Stimulated activated CD4-positive, alpha-beta T cell treated with anti-CD3 and anti-CD28 coated beads, TNF-alpha, amount 100 ng/mL, for 48 hours (primary cell): ENCODE measurements at places on chromosomes 7 and 10.

DNA sequence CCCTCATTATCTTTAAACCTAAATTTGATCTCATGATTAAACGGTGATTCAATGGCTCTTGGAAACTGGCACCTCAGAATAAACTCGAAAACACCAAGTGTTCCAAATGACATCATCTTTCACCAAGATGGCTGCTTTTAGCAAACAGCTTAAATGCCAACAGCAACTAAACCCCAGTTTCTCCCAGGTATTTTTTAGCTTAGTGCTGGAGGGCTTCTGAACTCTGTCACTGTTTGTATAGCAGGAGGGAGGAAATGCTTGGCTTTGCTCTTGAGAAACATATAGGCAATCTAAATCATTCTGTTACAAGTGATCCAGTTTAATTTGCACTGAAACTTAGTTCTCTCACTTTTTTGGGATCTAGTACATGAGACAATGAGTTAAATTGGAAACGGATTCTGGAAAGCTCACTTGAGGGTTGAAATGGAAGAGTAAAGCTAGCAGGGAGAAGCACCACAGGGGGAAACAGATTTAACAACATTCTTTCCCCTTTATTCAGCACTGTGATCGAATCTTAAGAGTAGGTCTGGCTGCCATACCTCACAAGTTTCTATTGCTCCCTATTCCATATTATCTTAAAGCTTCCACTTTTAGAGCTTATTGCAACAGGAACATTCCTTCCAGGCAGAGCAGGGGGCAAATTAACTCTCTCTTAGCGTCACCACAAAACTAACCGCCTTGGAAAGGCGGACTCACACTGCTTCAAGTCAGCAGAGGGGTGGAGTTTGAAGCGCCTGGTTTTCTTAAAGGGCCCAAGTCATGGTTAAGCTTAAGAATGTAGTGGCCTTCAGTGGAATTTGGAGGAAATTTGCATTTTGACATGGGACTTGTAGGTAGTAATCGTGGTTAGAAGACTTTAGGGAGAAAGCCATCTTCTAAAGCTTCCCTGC, 1.8 kb upstream of the CCDC6 start:
- DNase-seq: peak; percentile 21

DNA sequence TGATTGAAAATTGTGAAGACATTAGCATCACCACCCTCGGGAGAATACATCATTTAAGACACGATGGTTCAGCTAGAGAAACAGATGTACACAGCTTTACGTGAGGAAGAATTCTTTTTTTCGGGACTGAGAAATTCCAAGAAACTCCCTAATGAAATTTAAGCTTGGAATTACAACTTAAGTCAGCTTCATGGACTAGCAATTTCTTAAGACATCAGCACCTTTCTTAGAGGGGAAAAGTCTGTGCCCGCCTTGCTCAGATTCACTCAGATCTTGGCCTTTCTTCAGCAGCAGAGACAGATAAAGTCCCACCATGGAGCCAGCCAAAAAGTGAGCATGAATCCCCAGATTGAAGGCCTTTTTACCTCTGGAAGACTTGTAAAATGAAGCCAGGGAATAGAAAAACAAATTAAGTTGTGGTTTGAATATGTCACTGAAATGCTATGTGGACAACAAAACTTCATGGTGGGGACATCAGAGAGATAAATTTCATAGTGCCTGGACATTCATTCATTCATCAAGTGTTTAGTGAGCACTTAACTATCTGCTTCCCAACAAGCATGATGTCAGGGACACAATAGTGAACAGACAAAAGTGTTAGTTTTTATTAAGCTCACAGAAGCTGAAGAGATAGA, 32.1 kb downstream of the PRKG1 start:
- DNase-seq: no peak

DNA sequence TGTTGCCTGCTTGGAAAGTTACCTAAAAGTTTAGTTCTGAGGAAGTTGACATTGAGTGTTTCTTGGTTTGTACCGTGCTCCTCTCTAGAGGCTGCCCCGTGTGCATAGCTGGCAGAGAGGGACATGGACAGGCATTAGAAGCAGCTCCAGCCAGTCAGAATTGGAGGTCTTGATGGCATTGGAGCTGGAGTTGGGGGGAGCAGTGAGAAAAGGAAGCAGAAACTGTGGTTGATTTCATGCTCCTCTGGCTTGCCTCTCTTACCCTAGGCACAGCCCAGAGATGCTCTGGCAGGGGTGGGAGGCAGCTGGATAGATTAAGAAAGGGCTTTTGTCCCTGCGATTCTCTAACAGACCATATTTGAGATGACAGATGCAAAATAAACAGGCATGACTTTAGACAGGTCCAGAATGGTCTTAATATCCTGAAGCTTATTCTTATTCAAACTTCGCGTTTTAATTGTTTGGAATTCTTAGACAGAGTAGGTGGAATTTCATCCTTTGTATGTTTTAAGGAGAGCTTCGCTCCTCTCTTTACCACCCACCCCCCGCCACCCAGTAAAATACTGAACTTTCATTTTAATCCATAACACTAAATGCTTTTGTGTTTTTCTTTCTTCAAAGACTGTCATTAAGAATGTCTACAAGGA, 73.5 kb upstream of the GLCCI1 start:
- no peak for DNase-seq

GRCh38 chr10:3476186-3476585, 303.6 kb upstream of the PITRM1 start:
- no peak for DNase-seq

- DNase-seq: no peak
Measured at GRCh38 chr7:151821226-151821625, 55.7 kb downstream of the PRKAG2 start.

- no peak for DNase-seq
Measured at GRCh38 chr10:45640941-45641340, 31.6 kb downstream of the ZFAND4 start.

DNA sequence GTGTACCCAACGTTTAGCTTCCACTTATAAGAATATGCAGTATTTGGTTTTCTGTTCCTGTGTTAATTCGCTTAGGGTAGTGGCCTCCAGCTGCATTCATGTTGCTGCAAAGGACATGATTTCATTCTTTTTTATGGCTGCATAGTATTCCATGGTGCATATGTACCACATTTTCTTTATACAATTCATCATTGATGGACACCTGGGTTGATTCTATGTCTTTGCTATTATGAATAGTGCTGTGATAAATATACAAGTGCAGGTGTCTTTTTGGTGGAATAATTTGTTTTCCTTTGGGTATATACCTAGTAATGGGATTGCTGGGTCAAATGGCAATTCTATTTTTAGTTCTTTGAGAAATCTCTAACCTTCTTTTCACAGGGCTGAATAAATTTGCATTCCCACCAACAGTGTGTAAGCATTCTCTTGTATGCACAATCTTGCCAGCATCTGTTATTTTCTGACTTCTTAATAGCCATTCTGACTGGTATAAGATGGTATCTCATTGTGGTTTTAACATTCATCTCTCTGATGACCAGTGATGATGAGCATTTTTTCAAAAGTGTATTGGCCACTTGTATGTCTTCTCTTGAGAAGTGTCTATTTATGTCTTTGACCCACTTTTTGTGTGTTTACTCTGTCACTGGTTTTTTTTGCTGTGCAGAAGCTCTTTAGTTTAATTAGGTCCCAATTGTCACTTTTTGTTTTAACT, 72.5 kb upstream of the CC2D2B start:
- no peak for DNase-seq

DNA sequence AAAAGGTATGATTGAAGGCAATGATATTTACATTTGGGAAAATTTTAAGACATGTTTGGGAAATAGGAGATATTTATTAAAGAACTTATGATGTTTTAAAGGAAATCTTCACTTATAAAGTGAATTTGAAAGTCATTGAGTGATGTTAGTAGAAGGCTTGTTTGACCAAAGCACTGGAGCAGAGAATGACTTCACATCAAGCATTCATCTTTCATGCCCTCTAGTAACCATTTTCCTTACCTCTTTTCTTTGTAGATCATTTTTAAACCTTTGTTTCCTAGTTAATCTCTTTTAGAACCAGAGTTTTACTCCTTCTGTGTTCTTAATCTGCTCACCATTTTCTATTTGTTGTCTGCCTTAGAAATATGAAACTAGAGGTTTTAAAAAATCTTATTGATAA, 111.3 kb upstream of the FOXP2 start:
- no peak for DNase-seq
